Stimulated activated CD8-positive, alpha-beta memory T cell treated with anti-CD3 and anti-CD28 coated beads, Interleukin-12 subunit alpha, Interleukin-12 subunit beta, amount 100 ng/mL, for 4 hours (primary cell): ENCODE measurements at places on chromosomes 7 and 10.

GRCh38 chr10:80964955-80965614 is 427.4 kb downstream of the SH2D4B start:
- no peak for DNase-seq

DNA sequence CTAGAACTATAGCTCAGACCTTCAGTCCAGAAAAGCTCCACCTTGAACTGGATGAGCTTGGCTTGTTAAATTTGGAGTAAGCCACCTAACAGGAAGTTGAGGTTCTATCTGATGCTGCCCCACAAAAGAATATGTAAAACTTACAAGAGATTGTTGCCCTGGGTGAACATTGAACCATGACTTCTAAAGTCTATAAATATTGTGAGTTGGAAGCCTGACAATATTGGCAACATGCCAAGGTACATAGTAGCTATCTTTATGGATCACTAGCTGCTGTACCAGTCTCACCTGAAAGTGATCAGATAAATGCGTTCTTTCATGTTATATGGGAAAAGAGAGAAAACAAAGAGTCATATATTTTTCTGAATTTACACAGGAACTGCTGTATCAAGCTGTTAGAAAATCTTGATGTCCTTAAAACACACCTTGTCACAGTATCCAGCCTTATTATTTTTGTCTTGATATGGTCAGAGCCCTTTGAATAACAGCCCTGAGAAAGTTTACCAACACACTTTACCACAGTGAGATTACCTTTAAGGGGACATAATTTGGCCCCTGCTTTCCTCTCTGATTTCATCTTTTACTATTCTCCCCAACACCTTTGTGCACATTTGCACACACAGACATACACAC is 92.0 kb downstream of the LSMEM1 start:
- DNase-seq, result no peak

DNA sequence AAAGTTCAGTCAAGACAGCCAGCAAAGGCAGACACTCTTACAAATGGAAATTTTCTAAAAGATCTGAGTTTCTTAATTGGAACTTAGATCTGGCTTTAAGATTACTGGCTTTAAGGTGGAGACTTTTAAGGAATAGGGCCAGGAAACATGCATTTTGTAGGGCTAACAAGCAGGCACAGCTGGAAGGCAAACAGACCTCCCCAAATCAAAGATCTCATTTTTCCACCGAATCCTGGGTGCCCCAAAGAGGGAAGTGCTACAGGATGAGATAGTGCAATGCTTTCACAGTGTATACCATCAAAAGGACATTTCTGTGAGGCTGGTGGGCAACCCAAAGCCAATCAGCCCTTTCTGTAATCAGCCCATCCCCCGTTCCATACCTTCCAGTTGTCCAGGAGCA is 27.4 kb downstream of the MRPL32 start:
- no peak for DNase-seq

- DNase-seq, result no peak
Observed at GRCh38 chr7:28701731-28702130, 256.4 kb downstream of the TRIL start.

- DNase-seq, result no peak
Observed at GRCh38 chr10:44985175-44985681, 6.6 kb upstream of the DEPP1 start.
